ENCODE measurements at places on chromosomes 7 and 10.

- DNase-seq = no peak
Observed at GRCh38 chr10:90530521-90530920, 327.3 kb downstream of the HTR7 start.

DNA sequence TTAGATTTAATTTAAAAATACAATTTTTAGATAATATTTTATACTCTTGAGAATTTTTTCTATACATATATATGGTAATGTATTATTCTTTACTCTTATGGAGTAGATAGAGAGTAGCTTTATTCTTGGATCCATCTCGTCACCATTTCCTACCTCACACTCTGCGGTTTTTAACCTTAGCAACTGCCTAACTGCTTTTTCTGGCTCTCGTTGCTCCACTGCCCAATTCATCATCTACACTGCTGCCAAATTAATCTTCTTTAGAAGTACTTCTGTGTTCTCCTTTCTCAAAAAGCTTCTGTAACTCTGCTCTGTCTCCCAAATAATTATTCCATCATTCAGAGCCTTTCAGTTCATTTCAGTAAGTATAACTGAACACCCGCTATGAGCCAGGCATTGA is 35.3 kb downstream of the CAPZA2 start:
- no peak for DNase-seq

DNA sequence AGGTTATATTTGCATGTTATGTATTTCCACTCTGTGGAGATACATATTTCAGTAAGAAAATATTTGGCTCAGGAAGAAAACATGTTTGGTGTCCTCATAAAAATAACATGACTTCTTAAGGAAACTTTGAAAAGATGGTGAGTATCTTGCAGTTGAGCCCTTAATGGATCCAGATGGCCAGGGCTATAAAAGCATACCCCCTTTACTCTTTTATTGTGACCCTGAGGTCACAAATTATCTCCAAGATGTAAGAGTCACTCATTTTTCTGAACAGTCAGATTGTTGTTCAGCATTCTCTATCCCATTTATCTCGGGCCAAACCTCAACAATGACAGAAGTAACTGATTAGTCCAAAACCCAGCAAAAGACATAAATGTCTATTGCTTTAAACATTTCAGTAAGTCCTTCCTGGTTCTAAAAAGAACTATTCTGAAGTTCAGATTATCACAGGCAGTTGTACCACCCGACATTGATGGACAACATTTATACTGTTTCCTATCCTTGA is 539.4 kb downstream of the PARD3 start:
- no peak for DNase-seq

DNA sequence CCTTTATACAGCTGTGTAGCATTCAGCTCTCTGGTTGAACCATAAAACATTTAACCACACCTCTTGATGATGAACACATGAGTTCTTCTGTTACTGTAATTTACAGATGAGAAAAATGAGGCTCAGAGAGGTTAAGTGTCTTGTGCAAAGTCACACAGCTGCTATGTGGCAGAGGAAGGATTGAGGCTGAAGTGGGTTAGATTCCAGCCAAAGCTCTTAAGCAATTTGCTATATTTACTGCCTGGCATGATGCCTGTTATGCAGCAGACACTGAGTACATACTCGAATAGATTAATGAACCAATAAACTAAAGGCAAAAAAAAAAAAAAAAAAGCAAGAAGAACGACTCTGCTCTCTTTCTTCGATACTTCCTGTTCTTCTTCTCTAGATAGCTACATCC is 35.7 kb downstream of the GFRA1 start:
- DNase-seq = no peak

DNA sequence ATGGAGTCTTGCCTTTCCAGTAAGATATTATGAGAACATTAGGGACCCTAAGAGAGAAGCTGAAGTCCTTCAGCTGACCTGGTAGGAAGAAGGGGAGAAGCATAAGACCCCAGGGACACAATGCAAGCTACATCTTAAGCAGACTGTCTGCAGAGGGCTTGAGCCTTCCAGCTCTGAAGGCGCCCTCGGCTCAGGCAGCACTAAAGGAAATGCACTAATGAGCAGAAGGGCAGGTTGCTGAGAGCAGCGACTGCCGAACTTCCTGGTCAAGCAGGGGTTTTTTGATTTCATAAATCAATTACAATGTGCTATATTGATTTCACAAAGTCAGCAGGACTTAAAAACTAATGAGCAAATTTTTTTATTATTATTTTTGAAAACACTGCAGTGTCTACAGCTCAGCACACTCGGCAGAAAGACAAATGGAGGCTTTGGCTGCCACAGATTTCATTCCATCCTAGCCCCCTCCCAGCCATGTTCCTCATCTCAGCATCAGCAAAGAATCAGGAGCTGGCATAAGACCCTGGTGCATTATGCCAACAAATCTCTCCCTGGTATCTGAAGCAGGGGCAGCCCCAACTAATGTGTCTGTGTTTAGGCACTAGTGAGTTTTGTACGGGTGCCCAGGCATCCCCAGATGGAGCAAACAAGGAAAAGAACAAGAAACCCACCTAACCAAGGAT is 57.1 kb downstream of the LRRTM3 start:
- DNase-seq = no peak

DNA sequence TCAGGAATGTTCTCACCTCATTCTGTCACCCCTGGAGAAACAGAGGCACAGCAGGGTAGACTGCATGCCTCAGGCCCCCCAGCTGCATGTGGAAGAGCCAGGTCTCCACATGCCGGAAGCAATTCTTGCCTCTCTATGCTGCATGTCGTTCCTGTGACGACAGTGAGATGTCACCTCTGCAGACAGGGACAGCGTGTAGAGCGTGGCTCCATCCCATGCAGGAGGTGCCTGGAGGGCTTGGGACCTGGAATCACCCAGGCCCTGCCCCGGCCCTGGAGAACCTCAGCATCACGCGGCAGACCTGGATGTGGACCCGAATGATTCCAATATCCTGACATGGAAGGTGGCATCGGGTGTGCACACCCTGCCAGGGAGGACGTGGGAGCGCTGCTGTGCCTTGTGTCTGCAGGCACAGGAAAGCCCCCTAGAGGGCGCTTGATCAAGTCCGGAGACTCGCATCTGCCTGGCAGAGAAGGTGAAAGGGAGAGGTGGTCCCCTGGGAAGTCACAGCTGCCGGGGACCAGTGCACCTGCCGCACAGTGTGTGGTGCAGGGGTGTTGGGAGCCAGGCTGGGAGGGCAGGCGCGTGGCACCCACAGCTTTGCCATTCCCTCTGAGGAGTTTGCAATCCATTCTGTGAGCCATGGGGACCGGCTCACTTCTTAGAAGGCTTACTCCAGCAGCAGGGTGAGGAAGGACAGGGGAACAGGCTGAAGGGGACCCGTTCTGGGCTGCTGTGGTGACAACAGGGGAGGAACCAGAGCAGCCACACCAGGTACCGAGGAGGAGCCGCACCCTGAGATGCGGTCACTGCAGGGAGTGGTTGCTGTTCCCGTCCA is 45.3 kb upstream of the EN2 start:
- DNase-seq = no peak

DNA sequence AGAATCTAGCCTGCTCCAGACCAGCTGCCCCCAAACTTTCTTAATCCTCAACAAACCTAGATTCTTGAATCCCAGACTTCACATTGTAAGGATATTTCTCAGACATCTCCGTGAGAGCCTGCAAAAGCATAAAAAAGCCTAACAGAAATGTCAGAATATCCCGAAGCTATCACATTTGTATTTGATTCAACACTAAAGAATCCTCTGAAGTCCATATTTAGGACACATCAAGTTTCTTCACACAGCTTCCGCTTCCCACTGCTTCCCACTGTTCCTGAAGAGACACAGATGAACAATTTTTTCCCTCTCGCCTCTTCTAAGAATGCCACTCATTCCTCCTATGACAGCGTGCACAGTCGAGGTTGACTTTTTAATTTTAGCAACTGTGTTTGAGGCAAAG is 396.2 kb upstream of the IGFBP3 start:
- DNase-seq = no peak

DNA sequence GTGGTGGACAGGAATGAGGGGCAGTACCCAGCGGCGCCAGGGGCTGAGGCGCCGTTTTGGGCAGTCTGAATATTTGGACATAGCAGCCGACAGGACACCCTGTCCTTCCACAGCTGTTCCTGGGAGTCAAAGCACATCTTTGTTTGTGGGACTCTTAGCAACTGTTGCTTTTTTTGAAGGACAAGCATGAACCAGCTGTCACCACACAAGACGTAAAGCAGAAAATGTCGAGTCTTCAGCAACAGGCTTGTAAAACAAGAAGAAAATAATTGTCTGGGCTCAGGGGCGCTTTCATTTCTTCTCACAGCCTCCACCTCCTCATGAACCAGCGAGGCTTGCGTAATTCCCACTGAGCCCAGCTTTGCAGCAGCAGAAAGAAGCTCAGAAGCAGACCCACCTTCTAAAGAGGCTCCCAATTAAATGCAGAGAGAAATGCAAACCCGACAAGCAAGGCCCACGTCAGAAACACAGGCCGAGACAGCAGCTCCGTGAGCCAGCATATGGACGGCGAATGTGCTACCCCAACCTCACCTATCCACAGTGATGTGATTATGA is 68.9 kb upstream of the DNAAF5 start:
- DNase-seq = no peak

DNA sequence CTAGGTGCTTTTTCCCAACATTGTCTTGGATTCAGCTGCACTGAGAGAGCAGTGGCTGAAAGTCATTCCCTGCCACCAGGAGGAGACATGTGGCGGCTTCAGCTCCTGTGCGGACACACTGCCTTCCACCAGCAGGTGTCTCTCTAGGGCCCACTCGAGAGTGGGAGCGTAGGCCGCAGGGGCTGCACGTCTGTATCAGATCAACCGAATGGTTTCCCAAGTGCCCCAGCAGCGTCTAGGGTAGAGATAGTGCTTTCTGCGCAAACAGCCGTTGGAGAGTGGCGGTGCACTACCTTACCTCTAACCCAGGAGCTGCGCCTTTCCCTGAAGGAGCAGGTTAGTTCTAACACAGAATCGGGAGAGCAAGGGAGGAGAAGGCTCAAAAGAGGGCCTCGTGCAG is 31.7 kb downstream of the PAPOLB start:
- no peak for DNase-seq

DNA sequence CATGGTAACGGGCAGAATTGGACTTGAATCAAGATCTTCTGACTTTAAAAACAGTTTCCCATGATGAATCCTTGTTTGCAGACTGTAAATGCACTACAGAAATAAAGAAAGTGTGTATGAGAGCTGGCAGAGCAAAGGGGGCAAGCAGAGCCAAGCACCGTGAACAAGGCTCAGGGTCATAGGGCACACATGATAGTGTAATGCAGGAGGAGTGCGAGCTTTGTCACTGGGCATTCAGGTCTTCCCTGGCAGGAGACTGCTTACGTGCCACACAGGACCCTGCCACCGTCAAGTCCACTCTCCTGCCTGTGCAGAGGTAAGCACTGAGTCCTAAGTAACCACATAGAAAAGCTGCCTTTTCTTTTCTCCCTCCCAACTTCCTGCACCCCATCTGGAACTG is 93.1 kb upstream of the NPVF start:
- no peak for DNase-seq

DNA sequence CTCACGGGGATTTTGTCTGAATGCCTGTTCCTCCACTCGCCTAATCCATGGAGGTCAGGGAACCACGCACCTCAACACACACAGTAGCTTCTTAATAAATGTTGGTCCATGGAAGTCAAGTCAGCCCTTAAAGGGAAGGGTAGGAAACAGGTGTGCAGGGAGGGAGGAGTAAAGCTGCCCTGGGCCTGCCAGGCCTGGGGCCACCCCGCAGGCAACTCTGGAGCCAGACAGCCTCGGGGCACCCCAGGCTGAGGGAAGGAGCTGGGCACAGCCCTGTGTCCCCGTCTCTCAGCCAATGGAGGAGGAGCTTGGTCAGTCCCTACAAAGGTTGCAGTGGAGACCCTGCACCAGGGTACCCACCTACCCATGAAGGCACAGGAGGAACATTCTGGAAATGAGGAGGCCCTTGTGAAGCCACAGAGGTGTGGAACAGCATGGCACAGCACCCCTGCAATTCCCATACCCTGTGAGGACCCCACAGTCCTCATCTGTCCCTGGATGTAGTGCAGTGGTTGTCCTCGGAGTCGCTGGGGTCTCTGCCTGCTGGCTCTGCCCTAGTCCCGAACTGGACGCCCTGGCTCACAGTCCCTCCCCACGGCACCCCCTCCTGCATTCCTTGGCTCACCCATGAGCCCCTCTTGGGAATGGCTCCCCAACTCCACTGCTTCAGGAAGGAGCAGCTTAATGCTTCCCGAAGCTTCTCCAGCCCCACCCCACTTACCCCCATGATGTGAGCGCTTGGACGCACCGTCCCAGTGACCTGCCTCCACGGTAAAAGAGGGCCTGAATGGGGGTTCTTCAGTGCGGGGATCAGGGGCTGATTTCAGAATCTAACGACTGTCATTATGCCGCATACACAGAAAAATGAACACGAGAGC is 79.2 kb upstream of the INSIG1 start:
- no peak for DNase-seq

- DNase-seq = no peak
Observed at GRCh38 chr7:121872831-121873288, at the start of gene PTPRZ1. Gene PTPRZ1, plus strand, starts transcription at chr7:121873161. Its CDS starts 339 bp downstream, at chr7:121873500.

- no peak for DNase-seq
Observed at GRCh38 chr10:117638664-117639200, 96.2 kb downstream of the EMX2 start.

DNA sequence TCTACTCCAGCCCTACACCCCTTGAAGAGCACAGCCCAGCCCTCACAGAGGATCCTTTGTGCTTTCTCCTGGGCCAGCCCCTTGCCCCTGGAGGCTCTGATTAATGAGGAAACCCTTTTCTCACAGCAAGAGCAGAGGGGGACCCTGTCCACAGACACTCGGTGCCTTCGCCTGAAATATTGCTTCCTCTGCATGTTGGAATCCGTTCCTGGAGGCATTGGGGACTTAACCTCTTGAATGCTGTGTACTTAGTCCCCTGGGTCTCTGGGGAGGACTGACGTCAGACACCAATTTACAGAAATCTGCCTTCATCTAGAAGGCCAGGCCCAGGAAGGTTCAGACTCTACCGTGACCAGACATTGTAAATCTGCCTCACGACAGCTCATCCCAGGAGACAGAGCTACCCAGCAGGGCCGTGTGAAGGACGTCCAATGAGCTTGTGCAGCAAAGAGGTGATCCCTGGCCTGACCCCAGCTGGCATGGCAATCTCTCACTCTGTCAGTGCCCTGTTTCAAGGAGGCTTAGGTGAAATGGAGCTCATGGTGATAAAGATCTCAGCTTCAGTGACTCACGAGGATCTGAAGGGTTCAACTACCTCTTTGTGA is 8.1 kb upstream of the TMEM72 start:
- DNase-seq = no peak

GRCh38 chr10:10902951-10903350 is 114.7 kb upstream of the CELF2 start:
- DNase-seq = no peak

DNA sequence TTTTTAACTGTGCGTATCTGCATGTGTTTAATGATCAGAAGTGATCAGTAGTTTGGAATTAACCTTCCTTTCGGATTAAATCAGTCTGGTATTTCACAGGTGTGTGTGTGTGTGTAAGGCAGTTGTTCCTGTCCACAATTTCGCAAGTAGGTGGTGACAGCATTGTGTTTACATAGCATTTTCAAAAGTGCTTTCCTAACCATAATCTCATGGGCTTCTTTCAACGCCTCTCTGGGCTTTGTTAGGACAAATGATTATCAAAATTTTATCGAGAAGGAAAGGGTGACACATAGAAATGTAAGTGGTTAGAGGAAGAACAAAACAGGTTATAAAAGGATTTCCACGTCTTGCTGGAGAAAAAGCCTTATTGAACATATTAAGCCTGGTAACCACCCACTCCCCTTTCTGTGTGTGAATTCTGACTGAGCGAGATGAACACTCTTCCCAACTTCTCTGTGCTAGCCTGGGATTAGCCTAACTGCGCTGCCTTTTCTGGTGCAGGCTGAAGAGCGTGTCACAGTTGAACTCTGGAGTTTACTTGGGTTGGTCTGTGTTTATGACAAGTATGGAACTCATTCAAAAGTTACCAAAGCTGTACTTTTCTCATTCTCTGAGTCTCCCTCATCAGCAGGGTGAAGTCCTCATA is 292.3 kb upstream of the PITRM1 start:
- no peak for DNase-seq
